ENCODE measurements at places on chromosomes 11 and 22.

DNA sequence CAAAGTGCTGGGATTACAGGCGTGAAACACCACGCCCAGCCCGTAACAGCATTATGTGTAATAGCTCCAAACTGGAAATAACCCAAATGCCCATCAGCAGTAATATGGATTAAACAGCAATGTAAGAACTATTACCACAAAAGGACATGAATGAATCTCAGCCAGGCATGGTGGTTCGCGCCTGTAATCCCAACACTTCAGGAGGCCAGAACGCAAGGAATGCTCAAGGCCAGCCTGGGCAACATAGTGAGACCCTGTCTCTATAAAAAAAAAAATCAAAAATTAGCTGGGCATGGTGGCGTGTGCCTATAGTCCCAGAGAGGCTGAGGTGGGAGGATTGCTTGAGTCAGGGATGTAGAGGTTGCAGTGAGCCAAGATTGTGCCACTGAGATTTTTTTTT is 3.1 kb upstream of the DPF2 start:
- DNase-seq, result no peak

DNA sequence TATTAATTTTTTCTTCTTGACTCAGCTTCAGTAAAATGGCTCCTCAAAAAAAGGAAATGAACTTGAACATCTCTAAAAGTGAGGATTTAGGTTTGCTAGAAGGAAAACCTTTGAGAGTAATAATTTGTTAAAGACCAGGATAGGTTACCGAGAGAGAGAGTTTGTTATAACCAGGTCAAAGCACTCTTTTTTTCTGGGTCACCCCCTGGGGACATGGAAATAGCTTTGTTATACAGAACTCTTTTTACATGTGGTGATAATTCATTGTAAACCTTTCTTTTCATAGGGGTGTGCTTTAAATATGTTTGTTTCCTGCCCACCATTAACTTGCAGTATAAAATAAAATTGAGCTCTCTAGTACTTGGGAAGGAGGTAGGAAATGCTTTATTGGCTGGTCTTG is 47.7 kb downstream of the DNAJC24 start:
- DNase-seq, result no peak

- DNase-seq, result no peak
Measured at GRCh38 chr22:23063539-23064380, 6.6 kb upstream of the GNAZ start.

- no peak for DNase-seq
Measured at GRCh38 chr11:78916759-78917158, 342.1 kb upstream of the NARS2 start.

DNA sequence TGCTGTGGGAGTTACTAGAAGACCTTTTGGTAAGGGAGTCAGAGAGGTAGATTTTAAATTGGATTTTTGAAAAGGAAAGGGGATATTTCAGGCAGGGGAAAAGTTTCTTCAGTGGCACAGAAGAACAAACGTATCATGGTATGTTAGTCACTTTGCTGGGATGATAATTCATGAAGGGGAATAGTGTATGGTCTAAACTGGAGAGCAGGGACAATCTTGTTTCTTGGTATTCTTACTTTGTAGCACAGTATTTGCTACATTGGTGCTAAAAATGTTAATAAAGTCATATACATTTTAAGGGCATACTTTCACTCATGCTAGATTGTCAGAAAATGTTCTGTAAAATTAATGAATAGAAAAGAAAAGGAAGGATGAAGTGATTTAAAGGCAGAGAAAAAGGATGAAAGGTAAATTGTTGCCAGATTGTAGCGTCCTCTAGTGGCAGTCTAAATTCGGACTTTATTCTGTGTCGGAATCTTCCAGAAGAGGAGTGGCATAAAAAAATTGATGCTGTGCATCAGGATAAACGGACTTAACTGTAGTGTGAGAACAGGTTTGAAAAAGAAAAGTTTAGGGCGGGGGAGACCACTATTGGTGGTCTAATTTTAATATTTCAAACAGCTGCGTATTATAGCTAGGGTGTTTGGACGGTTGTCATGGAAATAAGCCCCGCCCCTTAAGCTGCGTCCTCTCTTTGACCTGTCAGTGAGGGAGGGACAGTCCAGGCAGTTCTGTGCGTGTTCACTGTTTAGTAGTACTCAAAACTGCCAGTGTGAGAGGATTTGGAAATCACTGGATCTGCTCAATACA is at the start of gene BCO2:
Gene BCO2, plus strand, starts transcription at position 724 of the 810 bp plus-strand sequence. CDS start 90 bp downstream, outside the sequence.
- no peak for DNase-seq

DNA sequence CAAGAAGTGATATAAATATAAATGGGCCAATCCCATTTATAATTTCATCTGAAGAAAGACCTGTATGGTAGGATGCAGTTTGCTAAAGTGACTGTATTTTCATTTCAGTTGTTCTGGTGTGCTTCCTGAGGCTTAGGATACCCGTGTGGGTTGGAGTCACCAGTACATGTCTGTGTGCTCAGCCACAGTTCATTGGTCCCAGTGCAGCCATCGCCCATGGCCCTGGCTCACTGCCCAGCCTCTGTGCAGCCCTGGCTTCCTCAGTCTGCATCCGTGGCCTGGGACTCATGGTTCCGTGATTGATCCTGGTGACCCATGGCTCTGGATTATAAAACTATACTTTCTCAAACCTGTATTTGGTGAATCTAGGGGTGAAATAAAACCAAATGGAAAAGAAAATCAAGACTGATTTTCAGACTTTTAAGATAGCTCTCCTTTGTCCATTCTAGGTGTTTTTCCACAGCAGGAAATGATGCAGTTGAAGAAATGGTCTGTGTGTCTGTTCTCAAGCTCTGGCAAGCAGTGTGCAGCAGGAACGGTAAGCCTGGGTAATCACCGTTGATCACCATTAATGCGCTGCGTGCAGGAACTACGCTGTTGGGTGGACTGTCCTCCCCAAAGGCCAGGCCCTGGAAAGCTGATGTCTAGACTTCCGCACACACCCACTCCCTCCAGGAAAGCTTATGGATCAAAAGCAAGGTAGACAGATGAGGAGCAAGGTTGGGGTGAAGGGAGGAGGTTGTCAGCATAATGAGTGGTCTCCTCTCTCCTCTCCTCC is 27.2 kb downstream of the TTC12 start:
- no peak for DNase-seq

- DNase-seq, result no peak
Measured at GRCh38 chr11:27871056-27871455, 170.8 kb upstream of the BDNF start.

DNA sequence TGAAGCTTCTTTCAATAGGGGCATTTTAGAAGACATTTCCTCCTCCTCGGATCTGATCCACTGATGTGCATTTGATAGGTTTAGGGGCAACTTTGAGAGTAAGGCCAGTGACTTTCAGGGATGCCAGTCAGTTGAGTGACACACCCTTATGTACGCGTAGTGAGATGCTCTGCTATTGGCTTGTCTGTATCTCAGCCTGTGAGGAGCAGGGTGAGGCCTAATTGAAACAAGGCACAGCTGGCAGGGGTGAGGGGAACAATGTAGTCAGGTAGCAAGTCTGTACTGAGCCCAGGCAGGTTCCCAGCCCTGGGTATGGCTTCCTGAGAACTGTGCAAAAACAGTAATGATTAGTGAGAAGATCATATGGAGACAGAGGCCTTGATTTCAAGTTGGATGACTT is 61.5 kb downstream of the STIM1 start:
- DNase-seq, result no peak

GRCh38 chr11:94297985-94298576 is 6.3 kb upstream of the IZUMO1R start:
- no peak for DNase-seq

DNA sequence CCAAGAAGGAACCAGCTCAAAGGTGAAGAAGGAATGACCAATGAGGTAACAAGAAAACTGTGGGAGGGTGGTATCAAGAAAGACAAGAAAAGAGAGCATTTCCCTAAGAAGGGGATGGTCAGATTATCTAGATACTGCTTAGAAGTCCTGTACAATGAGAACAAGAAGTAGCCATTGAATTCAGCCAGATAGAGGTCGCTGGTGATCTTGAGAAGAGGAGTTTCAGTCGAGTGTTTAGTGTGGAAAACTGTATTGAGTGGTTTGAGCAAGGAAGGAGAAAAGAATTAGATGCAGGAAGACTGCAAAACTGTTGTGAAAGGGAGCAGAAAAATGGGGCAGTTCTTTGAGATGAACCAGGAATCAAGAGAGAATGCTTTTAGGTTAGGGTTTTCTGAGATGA is 74.6 kb upstream of the FAT3 start:
- no peak for DNase-seq

- DNase-seq, result no peak
Measured at GRCh38 chr11:77197626-77198320, 69.7 kb downstream of the MYO7A start.

- DNase-seq, result no peak
Measured at GRCh38 chr22:33357981-33358399, 299.8 kb upstream of the SYN3 start.

GRCh38 chr22:42432818-42433217 is 615 bp upstream of the NFAM1 start:
- DNase-seq, result no peak

DNA sequence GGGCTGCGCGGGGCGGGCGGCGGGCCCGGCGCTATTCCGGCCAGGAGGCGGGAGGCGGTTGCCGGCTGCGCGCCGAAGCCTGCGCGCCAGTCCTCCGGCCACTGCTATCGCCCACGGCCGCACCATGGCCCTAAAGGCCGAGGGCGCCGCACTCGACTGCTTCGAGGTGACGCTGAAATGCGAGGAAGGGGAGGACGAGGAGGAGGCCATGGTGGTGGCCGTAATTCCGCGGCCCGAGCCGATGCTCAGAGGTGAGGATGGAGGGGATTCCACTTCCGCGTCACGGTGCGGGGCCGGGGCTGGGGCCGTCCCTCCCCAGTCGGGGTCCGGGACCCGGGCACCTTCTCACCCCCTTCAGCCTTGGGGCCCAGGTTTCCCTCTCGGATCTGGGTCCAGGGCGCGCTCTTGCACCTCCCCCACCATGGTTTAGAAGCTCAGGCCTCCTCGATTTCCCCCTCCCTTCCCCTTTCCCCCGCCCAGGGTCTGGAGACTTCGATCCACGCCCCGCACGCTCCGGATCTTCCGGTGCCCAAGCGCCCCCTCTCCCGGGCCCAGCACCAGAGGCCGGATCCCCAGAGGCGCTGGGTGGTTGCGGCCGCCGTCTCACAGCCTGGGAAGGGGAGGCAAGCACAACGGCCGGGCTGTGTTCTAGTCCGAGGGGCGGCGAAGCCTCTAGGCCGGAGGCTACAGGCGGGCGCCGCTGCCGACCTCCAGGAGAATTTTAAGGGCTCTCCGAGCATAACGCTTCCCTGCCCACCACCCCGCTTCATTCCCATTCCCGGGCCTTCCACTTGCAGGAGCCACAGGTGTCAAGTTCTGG is 517 bp downstream of the SPINDOC start:
- DNase-seq, result no peak

DNA sequence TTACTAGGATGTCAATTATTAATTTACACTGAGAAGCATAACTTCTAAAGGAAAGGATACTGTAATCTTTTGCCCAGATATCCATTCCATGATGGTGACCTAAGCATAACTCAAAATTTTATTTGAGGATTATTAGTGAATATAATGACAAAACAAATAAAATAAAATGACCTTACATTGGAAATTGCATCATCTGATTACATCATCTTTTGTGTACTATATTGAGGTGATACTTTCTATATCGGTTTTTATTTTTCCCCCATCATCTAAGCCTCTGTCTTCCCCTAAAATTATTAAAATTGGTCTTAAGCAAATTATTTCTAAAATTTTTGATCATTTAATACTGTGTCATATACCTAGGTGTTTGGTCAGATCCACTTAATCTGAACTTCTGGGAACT is 150.1 kb upstream of the CTSC start:
- DNase-seq, result no peak

- DNase-seq, result no peak
Measured at GRCh38 chr22:41074941-41075710, 17.3 kb upstream of the EP300 start.
